ENCODE measurements at places on chromosomes 13 and 19.

GRCh38 chr19:42032431-42032830, 37.6 kb downstream of the GRIK5 start:
- no peak for DNase-seq

DNA sequence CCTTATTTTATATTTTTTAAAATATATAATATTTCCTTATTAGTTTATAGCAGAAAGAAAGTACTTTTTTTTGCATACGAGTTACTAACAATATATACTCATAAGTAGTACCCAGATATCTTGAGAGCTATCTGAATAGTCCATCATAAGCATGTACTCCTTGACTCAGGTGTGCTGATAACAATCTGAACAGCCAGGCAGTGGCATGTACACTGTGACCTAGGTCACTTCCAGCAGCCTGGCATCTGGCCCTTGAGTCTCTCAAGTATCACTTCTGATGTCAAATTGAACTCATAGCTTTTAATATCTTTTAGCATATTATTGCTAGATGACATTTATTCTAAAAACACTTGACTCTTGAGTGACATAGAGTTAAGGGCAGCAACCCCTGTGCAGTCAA, 1576.7 kb downstream of the SLITRK1 start:
- DNase-seq = no peak

DNA sequence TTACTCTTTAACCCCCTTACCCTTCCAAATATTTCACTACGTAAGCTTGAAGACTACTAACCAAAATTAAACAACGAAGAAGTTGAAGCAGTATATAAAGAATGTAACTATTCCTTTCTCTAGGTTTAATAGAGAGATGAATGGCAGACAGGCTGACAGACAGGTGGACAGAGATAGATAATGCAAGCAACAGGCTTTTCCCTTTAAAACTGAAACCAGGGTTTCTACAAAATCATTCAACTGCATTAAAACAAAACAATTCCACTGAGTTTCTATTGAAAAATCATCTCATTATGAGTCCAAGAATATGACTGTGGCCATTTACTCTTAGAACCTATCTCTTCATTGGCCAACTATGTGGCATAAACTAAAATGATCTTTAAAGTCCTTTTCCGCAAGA, 15.2 kb downstream of the LNX2 start:
- DNase-seq = no peak

- DNase-seq = no peak
Observed at GRCh38 chr13:70612881-70613280, 504.6 kb upstream of the KLHL1 start.

GRCh38 chr13:27953676-27954405, 15.3 kb downstream of the CDX2 start:
- peak; percentile 42 for DNase-seq

GRCh38 chr13:29379281-29379680, 216.2 kb downstream of the SLC7A1 start:
- DNase-seq = no peak

DNA sequence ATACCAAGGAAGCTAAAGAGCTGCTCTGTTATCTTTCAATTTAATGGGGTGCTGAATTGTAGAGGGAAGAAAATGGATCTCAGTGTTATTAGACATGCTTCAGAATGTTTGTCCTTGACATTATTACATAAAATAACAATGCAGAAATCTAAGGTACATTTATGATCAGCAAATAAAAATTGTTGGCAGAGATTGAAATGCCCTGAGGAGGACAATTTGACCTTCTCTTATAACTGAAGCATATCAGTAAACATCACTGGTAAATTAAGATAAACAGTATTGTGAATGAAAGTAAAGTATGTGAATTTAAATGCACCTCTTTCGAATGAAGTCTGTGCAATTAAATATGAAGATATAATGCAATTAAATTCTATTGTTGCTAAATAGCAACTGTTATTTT, 1362.1 kb upstream of the ATXN8OS start:
- DNase-seq = no peak

- no peak for DNase-seq
Observed at GRCh38 chr13:89199138-89199537, 1528.0 kb downstream of the SLITRK5 start.

DNA sequence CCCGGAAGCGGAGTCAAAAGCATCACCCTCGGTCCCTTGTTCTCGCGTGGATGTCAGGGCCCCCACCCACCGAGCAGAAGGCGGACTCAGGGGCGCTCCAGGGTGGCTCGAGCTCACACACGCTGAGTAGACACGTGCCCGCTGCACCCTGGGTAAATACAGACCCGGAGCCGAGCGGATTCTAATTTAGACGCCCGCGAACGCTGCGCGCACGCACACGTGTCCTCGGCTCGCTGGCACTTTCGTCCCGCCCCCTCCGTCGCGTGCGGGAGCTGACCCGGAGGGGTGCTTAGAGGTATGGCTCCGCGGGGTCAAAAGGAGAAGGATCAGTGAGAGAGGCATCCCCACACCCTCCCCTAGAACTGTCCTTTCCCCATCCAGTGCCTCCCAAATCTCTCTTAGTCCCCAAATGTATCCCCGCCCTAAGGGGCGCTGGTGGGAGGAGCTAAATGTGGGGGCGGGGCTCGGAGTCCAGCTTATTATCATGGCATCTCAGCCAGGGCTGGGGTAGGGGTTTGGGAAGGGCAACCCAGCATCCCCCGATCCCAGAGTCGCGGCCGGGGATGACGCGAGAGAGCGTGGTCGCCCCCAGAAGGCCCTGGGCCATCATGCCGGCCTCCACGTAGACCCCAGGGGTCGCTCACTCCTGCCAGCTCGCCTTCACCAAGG, 451 bp upstream of the ICAM5 start:
- DNase-seq = peak; percentile 29

- peak; percentile 5 for DNase-seq
Observed at GRCh38 chr19:57406516-57407123, 4.3 kb upstream of the ZNF17 start.

DNA sequence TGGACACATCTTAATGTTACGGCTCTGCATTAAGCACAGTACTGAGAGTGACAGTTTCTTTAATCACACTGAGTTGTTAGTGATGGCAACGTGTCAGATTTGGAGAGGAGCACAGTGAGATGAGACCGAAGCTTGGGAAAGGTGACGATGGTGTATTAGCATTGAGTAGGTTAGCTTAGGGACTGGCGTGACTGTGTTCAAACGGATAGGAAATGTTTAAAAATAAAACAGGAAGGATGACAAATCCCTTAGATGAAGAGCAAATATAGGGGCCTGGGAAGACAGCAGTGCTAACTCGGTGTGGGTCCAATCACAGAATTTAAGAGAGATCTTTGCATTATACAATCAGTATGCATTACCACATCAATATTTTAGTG, 384.3 kb downstream of the HS6ST3 start:
- DNase-seq = no peak

DNA sequence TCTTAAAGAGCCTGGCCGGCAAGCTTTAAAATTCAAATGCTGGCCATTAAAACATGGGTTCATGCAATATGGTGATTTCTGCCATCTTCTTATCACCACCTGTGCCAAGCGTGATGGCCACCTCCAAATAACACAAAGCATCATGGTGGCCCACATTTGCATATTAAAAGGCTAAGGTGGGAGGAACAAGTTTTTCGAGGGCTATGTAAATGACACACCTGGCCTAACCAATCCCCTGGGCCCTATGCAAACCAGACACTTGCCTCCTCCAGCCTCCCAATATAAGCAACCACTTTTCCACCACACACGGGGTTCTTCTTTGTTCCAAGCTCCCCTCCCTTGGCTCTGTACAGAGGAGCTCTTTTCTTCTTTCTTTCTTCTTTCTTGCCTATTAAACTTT, 14.4 kb downstream of the LILRB4 start:
- no peak for DNase-seq

- DNase-seq = no peak
Observed at GRCh38 chr19:34193439-34193838, 21.1 kb downstream of the LSM14A start.

DNA sequence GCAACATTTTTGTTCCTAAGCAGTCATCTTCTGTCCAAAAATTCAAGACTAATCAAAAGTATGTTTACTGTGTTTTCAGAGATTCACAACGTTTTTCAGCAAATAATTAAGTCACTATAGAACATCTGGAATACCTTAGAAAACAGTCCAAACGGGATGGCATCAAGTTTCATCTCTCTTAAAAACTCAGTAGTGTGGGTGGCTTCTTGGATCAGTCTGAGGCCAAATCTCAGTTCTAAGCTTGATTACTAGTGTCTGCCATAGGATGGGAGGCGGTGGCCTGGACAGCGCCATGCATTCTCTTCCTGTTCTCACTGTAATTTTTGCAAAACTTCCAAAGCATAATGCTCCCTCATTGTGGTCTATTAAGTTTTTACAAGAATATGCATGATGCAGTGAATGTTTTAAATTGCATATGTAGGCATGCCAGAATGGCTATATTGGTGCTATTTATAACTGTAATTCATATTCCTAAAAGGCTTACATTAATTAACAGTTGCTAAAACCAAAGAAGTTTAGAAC, 37.1 kb downstream of the ANKRD10 start:
- DNase-seq = no peak

DNA sequence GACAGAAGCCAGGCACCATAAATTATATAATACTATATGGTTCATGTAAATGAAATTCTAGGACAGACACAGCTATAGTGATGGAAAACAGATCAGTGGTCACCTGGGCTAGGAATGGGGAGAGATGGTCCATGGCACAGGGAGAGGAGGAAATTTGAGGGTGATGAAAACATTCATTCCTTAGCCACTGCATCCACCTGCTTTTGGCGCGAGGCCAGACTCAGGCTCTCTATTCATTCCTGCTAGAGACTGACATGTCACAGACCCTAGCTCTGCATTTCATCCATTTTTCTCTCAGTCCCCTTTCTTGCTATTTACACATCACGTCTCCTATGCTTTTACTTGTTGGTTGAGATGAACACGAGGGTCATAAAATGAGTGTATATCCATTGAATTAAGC, 628.3 kb upstream of the SLC10A2 start:
- DNase-seq = no peak

DNA sequence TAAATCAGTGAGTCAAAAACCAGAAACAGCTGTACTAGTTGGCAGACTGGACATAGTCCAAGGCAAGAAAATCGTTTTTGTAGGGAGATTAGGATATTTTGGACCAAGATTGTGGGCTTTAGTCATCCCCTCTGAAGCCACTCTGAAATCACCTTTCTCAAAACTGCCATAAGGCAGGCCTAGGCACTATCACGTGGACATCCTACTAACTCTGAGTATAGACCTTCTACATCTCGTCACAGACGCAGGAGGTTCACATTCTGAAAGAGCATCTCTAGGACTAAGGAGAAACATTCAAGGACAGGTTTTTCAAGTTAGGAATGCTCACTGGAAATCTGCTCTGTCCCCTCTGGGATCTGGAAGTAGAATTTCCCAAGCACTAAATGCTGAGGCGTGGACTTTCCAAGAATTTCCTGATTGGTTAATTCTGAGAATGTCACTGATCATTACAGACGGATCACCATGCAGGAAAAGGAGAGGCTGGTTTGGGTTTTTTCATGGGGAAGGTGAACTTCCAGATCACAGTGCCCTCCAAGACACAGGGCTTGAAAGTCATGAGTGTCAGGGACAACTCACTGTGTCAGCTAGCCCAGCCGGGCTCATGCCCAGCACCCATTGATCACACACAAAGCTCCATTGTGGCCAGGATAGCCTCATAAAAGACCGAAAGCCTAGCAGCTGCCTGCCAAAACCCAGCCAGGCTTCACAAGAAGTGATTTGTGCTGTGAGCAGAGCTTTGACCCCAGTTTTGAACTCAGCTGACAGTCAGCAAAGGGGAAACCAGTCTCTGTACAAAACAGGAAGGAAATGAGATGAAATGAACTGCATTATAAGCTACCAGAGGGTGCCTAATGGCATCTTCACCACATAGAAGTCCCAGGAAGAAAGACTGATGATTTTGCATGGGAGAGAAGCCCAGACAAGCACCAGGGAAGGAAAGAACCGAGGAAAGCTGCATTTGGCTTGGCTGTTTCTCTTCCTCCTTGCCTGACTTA, 2.7 kb upstream of the RUBCNL start:
- DNase-seq = no peak

DNA sequence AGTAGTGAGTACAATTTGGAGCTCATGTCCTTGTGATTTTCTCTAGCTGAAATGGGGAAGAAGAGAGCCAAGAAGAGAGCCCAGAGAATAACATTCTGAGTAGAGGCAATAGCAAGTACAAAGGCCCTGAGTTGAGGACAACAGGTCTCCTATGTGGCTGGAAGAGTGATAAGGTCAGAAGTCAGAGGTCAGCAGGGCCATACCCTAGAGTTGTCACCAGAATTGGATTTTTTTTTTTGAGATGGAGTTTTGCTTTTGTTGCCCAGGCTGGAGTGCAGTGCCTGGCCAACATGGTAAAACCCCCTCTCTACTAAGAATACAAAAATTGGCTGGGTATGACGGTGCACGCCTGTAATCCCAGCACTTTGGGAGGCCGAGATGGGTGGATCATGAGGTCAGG, 8.0 kb upstream of the TRIM28 start:
- DNase-seq = no peak

DNA sequence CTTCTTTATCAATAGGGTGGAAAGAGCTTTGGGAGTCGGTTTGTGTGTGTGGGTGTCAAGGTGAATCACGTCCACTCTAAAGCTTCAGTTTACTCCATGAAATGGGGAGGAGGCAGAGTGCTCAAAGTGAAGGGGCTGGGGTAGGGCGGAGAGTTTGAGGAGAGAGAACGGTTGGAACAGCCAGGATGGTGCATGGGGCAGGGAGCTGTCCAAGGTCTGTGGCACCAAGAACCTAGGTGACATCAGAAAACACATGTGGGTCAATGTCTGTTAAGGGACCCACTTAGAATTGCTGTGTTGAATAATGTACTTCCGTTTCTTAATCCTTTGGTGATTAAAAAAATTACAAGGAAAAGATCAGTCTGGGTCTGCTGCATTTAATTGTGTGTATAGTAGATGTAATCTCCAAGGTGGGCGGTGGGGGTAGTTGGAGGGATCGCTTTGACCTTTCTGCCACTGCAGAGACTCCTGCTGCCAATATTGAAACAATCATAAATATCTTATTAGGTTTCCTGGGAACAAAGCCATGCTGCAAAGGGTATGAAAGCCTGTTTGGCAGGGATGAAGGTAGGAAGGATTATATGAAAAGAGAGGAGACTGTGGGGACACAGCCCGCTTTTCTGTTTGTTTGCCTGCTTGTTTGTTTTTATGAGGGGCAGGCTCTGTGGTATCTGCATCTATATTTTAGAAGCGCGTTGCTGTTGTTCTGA, 122.3 kb downstream of the ATP8A2 start:
- no peak for DNase-seq

GRCh38 chr19:715347-715746, 6.6 kb downstream of the PALM start:
- no peak for DNase-seq

All from NCI-H1694 treated with DMSO at 0.1 percent for 48 hours (cell line).